ENCODE measurements at places on chromosomes 7 and 10.

DNA sequence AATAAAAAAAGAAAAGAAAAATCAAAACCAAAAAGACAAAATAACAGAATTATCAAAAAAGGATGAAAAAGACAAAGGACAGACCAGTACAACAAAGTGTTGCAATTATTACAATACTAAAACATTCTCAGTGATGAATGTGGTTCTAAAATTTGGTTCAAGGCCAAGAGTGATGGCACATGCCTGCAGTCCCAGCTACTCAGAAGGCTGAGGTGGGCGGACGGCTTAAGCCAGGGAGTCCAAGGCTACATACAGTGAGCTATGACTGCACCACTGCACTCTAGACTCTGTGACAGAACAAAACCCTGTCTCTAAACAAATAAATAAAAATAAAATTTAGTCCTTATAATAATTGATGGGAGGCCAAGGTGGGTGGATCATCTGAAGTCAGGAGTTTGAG lies 14.5 kb downstream of the BAZ1B start:
- DNase-seq = no peak

DNA sequence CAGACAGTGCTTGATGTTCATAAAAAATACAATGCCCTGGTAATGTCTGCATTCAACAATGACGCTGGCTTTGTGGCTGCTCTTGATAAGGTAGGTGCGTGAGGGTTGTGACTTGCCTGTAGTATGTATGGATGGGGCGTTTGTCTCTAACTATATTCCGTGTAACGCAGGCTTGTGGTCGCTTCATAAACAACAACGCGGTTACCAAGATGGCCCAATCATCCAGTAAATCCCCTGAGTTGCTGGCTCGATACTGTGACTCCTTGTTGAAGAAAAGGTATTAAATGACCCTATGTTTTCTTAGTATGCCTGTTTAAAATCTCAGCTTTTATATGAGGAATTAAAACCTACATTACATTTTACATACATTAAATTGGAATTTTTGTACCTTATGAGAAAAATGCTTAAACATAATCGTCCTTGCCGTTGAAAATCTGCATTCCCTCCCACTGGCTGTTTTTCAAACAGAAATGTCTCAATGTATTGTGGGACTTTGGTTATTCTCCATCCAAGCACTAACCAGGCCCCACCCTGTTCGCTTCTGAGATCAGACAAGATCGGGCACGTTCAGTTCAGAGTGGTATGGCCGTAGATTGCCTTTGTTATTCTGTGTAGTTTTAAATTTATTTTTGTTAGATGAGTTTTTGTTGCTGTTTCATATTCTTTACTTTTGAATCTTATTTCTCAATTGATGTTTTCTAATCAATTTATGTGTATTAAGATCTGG lies 85.3 kb downstream of the CUL1 start:
- DNase-seq = no peak

GRCh38 chr7:79462390-79462789 lies 8.9 kb upstream of the MAGI2 start:
- DNase-seq = no peak

DNA sequence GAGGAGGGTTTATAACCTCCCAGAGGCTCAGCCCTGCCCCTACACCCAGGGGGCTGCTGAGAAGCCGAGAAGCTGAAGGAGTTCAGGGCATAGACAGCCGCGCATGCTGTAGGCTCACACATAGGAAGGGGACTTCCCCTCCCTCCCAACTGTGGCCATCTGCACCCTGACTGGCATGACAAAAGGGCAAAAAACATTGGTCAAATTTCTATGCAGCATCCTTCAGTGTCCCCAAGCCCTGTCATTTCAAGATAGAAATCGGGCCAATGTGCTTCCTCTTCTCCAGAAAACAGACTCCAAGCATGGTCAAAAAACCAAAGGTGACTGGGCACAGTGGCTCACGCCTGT lies 55.9 kb upstream of the MYL10 start:
- DNase-seq = no peak

DNA sequence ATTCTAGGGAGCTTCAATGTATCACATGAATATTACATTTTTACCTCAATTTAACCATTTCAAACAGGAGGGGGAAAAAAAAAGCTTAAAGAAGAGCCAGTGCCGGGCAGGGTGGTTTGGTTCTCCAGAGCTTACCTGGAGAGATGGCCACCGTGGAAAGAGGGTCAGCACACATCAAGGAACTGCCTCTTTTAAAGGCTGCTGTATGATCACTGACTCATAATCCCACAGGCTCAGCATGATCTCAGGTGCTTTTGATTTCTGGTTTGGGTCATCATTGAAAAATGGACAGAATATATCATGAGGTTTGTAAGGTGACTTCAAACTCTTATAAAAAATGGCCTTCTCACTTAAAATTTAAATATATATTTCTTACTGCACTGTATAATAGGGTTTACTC lies 67.5 kb upstream of the MDFIC start:
- no peak for DNase-seq

- DNase-seq = no peak
These were observed 154.0 kb downstream of the REEP3 start for GRCh38 chr10:63675171-63675570.

DNA sequence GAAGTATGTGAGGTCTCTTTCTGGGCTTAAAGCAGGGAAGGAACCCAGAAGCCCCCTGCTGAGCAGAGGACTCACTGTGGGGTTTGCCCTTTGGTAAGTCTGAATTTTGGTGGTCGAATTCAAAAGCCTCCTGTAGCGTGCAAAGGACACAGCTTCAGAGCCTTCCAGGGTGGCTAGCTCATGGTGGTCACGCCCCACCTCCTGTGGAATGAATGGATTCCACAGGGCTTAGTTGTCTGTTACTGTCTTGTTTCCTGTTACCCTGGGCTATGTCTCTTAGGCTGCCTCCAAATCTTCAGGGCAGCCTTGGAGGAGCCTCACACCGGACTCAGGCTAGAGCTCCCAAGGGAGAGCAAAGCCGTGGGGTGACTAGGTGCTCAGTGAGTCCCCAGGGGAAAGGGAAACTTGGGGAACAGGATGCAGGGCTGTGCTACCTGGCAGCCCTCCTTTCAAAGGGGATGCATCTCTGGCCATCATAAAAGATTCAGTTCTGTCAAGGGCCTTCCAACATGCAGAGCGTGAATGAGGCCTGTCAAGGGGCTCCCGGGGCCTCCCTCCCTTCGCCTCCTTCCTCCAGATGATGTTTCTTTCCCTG lies 211.7 kb downstream of the CCSER2 start:
- DNase-seq = no peak

DNA sequence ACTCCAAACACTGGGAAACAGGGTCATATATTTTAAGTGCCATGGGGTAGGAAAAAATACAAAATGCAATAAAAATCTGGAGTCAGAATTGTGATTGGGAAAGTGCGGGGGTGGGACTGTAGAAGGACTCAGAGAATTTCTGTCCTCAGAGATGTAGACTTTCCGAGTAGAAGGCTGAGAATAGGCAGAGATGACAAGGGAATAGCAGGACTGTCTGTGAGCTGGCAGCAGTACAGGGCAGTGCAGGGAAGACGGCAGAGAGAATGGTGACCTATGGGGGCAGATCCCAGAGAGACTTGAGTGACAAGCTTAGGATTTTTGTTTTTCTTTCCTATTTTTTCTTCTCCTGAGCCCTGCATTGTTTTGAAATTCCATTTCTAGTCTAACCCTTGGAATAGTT lies 127.6 kb downstream of the SLC16A9 start:
- no peak for DNase-seq

- DNase-seq = no peak
These were observed 141.6 kb upstream of the NPS start for GRCh38 chr10:127407551-127407950.

DNA sequence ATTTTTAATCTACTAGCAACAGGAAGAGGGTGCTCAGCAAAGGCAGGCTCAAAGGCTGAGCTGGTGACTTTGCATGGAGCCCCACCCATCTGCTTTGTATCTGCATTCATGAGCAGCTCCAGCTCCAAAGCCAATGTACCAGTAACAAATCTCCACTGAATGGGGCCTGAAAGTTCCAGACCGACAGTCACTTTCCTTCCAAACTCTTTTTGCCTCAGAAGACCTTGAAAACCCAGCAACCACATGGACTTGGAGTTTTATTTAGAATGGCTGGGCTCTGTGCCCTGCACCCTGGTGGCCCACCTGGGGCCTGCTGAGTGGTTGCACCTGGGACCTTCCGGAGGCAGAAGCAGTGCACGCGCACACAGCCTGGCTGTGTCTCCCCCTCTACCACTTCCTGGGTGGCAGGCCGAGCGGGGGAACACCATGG lies 195.0 kb upstream of the PLXNA4 start:
- DNase-seq = no peak

DNA sequence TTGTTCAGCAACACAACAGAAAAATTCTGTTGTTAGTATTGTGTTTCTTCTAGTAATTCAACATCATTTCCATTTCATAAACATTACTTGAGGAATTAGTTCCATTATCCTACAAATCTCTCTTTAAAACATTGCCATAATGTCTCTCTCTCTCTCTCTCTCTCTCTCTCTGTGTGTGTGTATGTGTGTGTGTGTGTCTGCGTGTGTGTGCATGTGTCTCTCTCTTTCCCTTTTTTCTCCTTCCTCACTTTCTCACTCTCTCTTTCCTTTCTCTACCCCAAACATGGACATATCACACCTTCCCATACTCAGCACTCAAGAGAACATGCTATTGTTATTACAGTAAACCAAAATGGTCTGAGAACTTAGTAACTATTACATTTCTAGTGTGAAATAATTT lies 16.6 kb downstream of the LRRTM3 start:
- no peak for DNase-seq

DNA sequence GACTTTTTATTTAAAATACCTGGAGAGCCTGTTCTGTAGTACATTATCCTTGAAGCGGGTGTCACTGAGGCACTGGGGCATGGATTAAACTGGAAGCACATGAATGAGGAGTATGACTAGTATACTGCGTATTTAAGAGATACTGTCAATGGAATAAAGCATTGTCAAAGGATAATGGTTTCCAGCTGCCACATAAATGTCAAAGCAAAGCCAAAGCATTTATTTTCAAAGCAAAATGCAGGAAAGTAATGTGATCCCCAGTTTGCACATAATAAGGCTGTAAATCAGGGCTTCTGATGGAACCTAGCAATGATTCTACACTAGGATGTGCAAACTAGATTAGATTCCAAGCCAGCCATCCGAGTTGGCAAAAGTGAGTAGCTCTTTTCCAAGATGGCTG lies 240.1 kb downstream of the POU6F2 start:
- DNase-seq = no peak

DNA sequence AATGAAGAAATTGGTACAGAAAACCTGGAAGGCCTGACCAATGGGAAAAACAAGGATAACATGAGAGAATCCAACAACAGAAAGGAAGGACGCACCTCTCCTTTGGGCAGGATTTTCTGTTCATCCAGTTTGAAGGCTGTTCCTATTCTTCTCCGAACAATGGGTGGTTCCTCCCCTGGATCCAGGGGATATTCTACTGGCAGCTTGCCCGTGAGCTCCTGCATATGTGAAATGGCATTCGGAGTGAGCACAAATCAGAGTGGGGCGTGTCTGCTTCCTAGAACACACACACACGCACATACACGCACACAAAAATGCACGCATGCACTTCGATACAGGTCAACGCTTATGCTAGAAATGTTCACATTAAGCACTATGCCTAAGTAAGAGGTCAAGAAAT lies 83.5 kb downstream of the PRPF18 start:
- no peak for DNase-seq

DNA sequence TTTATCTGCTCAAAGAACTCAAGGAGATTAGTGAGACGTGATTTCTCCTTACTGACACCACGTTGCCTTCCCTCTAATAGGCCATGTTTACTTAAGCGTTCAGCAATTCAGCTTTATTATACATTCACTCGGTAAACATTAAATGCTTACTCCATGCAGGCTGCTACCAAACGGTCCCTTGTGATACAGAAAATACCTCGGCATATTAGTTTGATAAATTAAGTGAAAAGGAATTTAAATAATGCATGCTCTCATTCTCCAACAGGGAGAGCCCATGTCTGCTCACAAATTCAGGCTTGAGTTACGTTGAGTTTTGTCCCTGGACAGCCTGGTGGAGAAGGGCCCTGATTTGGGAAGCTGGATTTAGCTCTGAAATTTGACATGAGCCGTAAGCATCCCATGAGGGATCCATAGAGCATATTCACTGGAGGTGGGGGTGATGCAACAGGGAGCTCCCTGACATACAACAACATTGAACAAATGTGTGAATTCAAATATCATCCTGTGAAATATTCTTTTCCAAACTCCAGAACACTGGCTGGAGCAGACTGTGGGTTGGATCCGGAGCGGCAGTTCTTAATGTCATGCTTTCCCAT lies 86.3 kb downstream of the TBXAS1 start:
- DNase-seq = no peak

DNA sequence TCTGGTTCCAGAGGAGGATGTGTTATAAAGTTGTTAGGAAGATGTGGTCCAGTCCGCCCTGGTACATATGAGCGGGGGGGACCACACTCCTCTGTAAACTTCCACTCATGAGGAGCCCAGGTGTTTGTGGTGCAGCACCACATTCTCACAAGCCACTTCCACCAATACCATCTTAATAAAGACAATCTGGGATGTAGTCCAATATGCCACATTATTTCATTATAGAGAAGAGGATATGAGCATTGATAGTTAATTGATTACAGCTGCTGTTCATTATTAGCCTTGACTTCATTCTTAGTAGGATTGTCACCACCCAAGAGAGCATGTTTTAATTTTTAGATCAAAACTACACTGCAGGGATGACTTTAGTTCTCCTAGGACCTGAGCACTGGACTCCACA lies 40.5 kb downstream of the ERCC6 start:
- no peak for DNase-seq

- no peak for DNase-seq
These were observed 287.4 kb downstream of the SKIDA1 start for GRCh38 chr10:21238044-21238443.

GRCh38 chr7:150975536-150976319 lies 2.4 kb downstream of the KCNH2 start:
- no peak for DNase-seq

GRCh38 chr10:80182986-80183385 lies 22.4 kb downstream of the ANXA11 start:
- DNase-seq = no peak

DNA sequence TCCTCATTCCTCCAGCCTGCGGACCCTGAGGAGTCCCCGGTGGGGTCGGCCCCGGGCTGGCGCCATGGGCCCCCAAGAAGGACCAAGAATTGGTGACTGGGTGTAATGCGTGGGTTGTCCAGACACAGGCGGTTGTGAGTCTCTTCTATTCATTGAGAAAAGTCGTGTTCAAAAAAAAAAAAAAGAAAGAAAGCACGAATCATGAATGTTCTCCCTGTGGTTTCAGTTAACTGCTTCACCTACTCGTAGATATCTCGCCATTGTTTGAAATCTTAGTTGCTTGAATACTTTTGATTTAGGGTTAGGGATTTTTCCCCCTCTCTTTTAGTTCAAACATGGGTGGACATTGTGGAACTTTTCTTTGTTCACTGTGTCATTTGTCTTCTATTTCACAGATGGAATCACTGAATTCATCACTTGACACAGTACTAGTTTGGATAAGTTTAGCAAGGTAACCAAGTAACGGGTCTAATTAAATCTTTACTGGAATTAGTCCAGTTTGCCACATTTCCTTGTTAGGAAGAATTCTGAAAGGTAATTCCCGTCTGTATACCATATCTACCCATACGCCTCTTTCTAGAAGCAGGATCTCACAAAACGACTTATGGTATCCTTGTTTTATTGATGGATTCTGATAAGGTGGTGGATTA lies 775 bp downstream of the STARD3NL start:
- DNase-seq = no peak
